Activated T-cell treated with anti-CD3 and anti-CD28 coated beads, Interleukin-2, amount 50 U/mL, for 72 hours (primary cell): ENCODE measurements at places on chromosomes 4 and X.
A peak's percentile ranks its signal among the peaks of the same experiment; 100 is the strongest.

DNA sequence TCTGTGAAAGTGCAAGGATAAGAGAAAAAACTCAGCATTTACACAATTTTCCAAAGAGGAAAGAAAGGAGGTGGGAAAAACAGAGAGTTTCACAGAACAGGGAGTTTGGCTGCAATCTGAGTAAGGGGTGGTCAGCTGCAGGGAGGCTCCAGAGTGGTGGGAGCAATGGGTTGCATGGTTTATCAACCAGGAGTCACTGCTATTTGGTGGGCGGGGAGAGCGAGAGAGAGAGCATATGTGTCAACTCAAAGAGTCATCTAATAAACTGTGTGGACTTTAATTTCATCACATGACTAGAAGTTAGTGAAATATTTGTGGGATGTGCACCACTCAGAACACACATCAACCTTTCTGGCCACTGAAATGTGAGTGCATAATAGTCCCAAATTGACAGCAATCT, 94.6 kb downstream of the FAM13A start:
- no peak for DNase-seq

- no peak for DNase-seq
These were observed 166.4 kb downstream of the PARM1 start for GRCh38 chr4:75099321-75099720.

DNA sequence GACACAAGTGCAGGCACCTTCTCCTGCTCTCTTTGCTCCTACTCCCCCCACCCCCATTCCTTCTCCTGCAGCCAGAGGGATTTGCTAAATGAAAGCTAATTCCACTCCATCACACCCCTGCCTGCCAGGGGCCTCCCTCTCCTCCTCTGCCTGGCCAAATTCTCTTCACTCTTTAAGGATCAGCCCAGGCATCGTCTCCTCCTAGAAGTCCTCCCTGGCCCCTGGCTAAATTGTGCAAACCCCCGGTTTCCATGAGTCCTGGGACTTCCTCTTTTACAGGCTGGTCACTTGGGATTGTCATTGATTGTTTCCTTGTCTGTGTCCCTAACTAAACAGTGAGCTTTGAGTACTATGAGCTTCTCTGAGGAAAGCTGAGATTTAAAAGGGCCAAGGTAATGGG, 8.7 kb upstream of the ABLIM2 start:
- DNase-seq: no peak

- DNase-seq: no peak
These were observed 13.0 kb downstream of the EXOC1 start for GRCh38 chr4:55866290-55866907.

- DNase-seq: no peak
These were observed 75.3 kb upstream of the USP38 start for GRCh38 chr4:143109376-143109775.

DNA sequence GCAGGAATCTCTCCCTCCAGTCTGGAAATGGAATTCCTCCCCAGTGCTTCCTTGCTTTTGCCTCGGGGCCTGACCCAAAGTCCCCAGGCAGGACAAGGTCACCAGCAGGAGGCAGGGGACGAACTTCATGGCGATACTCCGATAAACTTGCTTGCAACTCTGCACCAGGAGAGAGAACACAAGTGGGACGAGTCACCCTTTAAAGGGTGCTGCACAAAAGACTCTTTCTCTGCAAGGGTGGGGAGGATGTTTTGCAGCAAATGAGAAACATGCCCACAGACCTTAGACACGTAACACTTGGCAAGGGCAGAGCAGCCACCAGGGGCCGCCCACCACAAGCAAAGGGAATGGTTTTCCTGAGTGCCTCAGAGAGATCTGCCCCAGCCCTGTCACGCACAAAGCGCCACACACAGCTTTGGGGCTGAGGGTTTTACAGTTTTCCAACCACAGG, at the start of gene FGFBP2:
TSS of gene FGFBP2 (minus strand) at position 175 of the 451 bp plus-strand sequence. CDS start at position 129, 46 bp downstream.
- DNase-seq: peak; percentile 76

DNA sequence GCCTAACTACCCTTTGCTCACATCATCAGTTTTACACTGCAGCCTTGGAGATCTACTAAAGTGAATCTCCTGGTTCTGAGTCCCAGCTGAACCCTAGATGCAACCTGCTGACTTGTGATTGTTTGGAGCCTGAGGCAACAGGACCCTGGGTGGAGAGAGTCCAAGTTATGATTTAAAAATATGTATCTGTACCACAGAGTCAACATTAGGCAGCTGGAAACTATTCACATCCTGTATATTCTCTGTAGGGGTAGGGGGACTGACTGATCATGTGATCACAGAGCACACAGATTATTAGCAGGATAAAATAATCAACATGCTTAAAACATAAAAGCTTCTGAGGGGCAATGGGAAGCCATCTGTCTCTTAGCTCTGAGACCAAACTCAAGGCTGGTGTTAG, 52.1 kb downstream of the CT47B1 start:
- DNase-seq: no peak

DNA sequence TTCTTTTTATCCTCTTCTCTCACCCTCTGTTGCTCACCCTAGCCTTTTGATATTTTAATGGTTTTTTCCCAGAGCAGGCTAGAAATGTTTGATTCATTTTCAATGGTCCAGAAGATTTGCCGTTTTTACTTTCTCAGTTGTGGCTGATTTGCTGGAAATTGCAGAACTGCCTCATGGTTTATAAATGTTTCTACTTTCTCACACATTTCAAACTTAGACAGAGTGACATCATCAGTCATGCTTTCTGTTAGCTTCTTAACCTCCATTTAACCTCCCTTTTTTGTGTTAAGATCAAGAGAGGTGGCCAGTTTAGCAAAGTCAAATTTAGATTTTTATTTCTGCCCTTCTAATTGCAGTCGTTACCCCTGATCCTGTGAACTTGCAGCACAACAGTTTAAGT, 8.7 kb downstream of the RXFP1 start:
- DNase-seq: no peak

DNA sequence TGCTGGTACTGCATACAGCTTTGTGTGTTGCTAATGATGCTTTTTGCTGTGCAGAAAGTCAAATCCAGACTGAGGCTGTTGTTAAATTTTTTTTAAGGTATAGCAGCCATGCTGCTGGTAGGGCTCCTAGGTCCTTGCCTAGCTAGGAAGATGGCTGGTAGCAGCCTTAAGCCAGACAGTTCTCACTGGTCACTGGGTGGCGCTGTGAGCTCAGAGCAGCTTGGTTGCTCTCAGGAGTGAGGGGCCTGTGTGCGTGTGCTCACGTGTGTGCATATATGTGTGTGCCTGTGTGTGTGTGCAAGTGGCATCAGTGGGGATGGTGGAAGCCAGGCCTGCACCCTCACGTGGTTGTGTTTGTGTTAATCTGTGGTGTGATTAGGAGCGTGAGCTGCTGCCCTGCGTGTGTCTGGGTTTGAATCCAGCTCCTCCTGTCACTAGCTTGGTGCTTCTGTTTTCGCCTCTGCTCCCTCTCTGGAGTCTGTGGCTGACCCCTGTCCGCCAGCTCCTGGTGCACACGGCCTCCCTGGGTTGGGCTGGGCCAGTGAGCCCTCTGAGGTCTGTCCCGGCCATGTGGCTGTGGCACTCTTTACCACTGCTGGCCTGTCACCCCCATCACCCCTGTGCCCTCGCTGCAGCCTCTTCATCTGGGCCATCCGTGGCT, 46.1 kb downstream of the SORCS2 start:
- DNase-seq: no peak

DNA sequence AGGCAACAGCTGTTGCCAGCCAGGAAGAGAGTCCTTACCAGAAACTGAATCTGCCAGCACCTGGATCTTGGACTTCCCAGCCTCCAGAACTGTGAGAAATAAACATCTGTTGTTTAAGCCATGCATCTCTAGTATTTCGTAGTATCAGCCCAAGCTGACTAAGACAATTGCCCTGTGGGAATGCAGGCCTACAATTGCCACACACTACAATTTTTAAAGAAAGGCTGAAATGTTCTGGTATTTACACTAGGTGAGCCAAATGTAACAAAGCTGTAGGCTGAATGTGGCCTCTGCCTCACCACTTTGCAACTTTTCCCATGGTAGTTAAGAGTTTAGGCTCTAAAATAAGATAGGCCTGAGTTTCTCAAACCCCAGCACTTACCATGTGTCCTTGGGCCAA, 59.1 kb downstream of the SPATA18 start:
- no peak for DNase-seq

GRCh38 chr4:3041192-3042142, 32.9 kb downstream of the HTT-AS start:
- peak; percentile 55 for DNase-seq

- DNase-seq: no peak
These were observed 811.4 kb upstream of the HS3ST1 start for GRCh38 chr4:12239897-12240636.

GRCh38 chr4:113384600-113384999, 335.1 kb downstream of the ANK2 start:
- DNase-seq: peak; percentile 8

DNA sequence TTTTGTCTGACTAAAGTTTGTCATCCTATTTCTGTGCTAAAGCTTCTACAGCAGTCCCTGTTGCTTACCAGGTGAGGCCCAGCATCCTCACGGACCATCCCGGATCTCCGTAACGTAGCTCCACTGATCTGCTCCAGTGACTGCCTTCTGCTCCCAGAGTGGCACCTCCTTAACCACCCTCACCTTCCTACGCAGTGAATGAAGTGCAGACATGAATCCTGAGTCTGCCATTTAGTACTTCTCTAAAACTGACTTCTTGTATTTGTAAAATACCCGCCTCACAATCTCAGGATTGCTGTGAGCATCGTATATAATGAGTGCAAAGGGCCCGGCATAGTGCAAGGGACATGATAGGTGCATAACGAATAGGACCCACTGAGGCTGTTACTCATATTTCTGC, 27.7 kb upstream of the ACSL1 start:
- DNase-seq: no peak

DNA sequence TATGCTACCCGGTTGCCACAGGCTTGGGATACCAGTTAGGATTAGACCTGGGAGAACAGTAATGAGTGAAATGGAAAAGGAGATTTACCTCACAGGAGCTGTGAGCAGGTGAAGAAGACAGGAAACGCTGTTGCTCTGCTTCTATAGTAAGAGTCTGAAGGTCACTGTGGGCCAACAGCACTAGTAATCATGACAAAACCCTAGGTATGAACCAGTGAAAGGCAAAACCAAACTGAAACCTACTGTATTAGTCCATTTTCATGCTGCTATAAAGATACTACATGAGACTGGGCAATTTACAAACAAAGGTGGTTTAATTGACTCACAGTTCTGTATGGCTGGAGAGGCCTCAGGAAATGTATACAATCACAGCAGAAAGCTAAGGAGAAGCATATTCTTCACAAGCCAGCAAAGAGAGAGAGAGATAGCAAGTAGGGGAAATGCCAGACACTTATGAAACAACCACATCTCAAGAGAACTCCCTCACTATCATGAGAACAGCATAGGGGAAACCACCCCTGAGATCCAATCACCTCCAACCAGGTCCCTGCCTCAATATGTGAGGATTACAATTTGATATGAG, 736.7 kb upstream of the INTU start:
- no peak for DNase-seq

GRCh38 chrX:136694431-136695087, 46.6 kb downstream of the CD40LG start:
- DNase-seq: no peak

- no peak for DNase-seq
These were observed 42.4 kb downstream of the N4BP2 start for GRCh38 chr4:40099010-40099409.
